Upper lobe of left lung (tissue), 6 donors: ENCODE measurements at places on chromosomes 12 and 14. TPM values are rescaled to one million over a fixed set of nuclear protein-coding genes. Genes with fewer than 3 reads are reported as not detected.
A peak's percentile ranks its signal among the peaks of the same experiment; 100 is the strongest.

Gene FSCB
- total RNA-seq = 0.29 TPM

Gene TSPAN19
- total RNA-seq = 3.2 TPM

Gene PLEKHH1
- 3.0 TPM for total RNA-seq

Gene MFAP5
- 2.3 TPM for total RNA-seq

Gene FAM186B
- total RNA-seq = 0.20 TPM

Gene SSPN
- 38.8 TPM for total RNA-seq

Gene TAS2R31
- 1.6 TPM for total RNA-seq

DNA sequence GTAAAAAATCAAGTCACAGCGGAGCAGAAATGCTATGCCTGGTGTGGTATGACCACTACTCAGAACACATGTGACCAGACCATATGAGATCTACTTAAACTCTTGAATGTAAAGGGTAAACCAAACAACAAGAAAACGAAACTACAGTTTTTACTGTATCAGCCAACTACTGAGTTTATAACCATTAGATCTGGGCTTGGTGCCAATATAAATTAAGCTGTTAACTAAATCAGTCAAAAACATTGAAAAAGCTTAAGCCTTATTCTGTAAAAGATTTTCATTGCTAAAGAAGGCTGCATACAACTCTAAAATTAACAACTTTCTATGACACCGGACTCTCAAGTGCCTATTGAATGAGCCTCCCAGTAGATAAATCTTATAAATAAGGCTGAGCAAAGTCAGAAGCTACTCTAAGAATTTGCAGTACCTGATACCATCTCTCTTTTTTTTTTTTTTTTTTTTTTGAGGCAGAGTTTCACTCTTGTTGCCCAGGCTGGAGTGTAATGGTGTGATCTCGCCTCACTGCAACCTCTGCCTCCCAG is 35.4 kb downstream of the SPTLC2 start:
- no peak for DNase-seq
- no peak overlapping the region for H3K4me3 ChIP-seq
- no peaks in the 10 kb centered on the region for H3K27me3 ChIP-seq
- H3K36me3 ChIP-seq = peaks cover 23% of the 10 kb centered on the region
- H3K27ac ChIP-seq = no peak overlapping the region

GRCh38 chr12:51832354-51833107 is 16.0 kb downstream of the FIGNL2 start:
- peaks cover 10% of the 10 kb centered on the region for H3K4me1 ChIP-seq
- DNase-seq = no peak
- H3K27ac ChIP-seq = no peak overlapping the region
- H3K4me3 ChIP-seq = no peak overlapping the region
- no peaks in the 10 kb centered on the region for H3K36me3 ChIP-seq

GRCh38 chr12:6534695-6534944 is 303 bp downstream of the GAPDH start:
- H3K36me3 ChIP-seq = peaks cover 47% of the 10 kb centered on the region
- no peak for DNase-seq
- peak overlapping the region; percentile 98 for H3K27ac ChIP-seq
- no peaks in the 10 kb centered on the region for H3K27me3 ChIP-seq
- H3K4me3 ChIP-seq = peak overlapping the region; percentile 98

GRCh38 chr14:50559990-50560930 is at the start of gene ATL1:
TSS of gene ATL1 (plus strand) at chr14:50560145. CDS start at chr14:50560266, 121 bp downstream.
- no peaks in the 10 kb centered on the region for H3K4me1 ChIP-seq
- peak; percentile 92 for DNase-seq
- no peaks in the 10 kb centered on the region for H3K27me3 ChIP-seq
- peak within 1 kb of the TSS; percentile 92 for H3K27ac ChIP-seq
- H3K4me3 ChIP-seq = peak within 1 kb of the TSS; percentile 93
- no peaks in the 10 kb centered on the region for H3K36me3 ChIP-seq

DNA sequence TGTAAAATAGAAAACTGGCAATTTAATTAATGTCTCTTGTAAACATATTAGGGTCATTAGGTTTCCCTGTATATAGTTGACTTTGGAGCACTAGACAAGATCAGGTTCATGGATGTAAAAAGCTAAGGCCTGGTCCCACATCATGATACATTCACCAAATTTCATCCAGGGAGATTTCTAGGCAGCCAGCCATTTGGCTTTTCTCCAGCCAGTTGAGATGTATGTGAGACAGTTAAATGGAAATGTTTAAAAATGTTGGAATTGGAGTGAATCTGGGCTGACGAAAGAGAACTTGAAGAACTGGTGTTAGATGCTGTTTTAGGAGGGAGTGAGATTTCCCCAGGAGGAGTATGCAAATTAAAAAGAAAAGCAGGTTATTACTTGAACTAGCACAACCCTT is 41.8 kb upstream of the CLEC14A start:
- H3K36me3 ChIP-seq = no peaks in the 10 kb centered on the region
- H3K27me3 ChIP-seq = no peaks in the 10 kb centered on the region
- H3K4me1 ChIP-seq = no peaks in the 10 kb centered on the region
- no peak for DNase-seq
- no peak overlapping the region for H3K4me3 ChIP-seq
- no peak overlapping the region for H3K27ac ChIP-seq

- no peak overlapping the region for H3K4me3 ChIP-seq
- no peaks in the 10 kb centered on the region for H3K4me1 ChIP-seq
- DNase-seq = no peak
Observed at GRCh38 chr12:82090165-82090564, 268.0 kb downstream of the CCDC59 start.

- H3K27me3 ChIP-seq = no peaks in the 10 kb centered on the region
- peak; percentile 10 for DNase-seq
- no peak overlapping the region for H3K4me3 ChIP-seq
- peaks cover 8% of the 10 kb centered on the region for H3K4me1 ChIP-seq
Observed at GRCh38 chr14:103503296-103503695, 19.3 kb downstream of the CKB start.

DNA sequence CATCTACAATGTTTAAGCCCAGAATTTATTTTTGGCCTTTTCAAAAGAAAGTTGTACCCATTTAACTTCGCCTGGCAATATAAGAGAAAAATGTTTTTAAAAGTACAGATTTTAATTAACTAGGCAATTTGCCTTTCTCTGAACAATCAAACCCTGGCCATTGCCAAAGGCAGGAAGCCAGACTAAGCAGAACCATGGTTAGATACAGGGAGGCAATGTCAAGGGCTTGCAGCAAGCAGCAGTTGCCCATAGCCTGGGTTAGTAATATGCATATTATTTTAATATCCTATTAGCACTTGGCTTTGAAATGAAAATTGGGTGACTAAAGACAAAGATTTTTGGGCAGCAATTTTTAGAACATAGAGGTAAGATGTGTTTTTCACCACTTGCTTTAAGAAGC is 51.1 kb upstream of the FRMD6 start:
- H3K27ac ChIP-seq = no peak overlapping the region
- no peaks in the 10 kb centered on the region for H3K4me1 ChIP-seq
- no peaks in the 10 kb centered on the region for H3K27me3 ChIP-seq
- no peak for DNase-seq
- H3K4me3 ChIP-seq = no peak overlapping the region

DNA sequence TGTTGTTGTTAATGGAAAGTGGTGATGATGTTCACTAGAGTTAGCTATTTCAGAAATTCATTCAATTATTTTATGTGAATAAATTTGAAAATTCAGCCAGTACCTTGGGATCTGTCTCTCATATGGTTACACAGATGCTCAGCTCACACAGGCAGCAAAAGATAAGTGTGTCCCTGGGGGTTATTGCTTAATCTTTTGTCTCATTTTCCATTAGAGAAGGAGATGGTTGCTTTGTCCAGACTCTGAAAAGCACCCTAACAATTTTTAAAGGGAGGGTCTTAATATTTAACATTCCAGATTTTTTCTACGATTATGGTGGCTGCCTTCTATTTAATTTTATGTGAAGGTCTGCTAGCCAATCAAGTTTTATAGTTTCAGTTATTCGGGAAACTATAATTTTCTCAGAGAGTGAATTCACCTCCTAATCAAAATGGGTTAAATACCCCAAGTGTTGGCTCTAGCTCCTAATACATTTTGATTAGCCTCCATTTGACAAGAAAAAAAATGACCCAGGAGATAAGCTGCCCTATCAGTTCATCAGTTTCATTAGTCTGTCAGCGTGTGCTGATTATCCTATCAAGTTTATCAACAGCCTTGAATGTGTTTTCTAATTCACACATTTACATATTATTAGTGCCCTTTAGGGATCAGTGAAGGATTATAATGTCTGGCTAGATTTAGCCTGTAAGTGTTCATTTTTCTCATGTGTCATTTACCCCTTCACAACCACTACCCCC is 282.1 kb downstream of the TMTC2 start:
- no peaks in the 10 kb centered on the region for H3K36me3 ChIP-seq
- H3K4me3 ChIP-seq = no peak overlapping the region
- H3K27ac ChIP-seq = no peak overlapping the region

DNA sequence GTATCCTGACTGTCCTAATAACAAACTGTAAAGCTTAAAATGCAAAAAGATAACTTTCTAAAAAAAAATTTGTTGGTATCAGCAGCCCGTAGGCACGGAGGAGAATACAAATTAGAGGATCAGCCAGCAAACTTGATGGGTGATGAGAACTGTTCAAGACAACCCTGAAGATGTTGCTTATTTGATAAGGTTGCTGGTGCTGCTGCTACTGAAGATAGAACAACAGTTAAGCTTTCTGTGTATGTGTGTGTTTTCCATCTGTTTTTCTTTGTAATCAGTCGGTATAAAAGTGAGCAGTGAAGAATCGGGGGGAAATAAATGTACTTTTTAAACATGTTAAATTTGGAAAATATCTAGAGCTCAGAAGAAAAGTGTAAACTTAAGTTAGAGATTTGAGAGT is 67.4 kb upstream of the POC1B start:
- no peaks in the 10 kb centered on the region for H3K4me1 ChIP-seq
- no peaks in the 10 kb centered on the region for H3K27me3 ChIP-seq
- H3K36me3 ChIP-seq = peaks cover 19% of the 10 kb centered on the region
- no peak overlapping the region for H3K4me3 ChIP-seq

GRCh38 chr14:29749829-29750228 is 177.8 kb downstream of the PRKD1 start:
- H3K4me3 ChIP-seq = no peak overlapping the region
- H3K27ac ChIP-seq = no peak overlapping the region
- H3K4me1 ChIP-seq = no peaks in the 10 kb centered on the region
- no peaks in the 10 kb centered on the region for H3K36me3 ChIP-seq
- H3K27me3 ChIP-seq = no peaks in the 10 kb centered on the region
- DNase-seq = no peak

DNA sequence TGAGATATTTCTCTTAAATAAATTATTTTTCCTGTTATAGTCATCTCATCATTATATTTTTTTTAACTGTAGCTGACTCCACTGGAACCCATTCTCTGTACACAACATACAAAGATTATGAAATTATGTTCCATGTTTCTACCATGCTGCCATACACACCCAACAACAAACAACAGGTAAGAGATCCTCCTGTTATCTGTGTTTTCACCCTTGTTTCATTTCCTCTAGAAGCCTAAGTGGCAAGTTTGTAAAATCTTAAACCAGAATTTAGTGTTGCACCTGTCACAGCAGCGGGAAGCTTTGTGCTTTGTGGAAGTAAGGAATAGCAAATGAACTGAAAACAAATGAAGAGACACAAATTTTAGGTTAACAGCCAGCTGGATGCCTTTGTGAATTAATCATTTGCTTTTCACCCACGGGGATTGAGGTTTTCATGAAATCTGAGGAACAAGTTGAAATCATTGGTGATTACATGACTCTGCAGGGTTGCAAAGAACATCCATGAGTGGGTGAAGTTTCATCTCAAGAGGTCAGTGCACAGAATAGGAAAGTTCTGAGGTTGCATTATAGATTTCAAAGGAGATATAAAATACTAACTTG is 273.9 kb upstream of the RGS6 start:
- no peaks in the 10 kb centered on the region for H3K4me1 ChIP-seq
- no peak for DNase-seq
- no peak overlapping the region for H3K4me3 ChIP-seq
- no peaks in the 10 kb centered on the region for H3K27me3 ChIP-seq
- no peak overlapping the region for H3K27ac ChIP-seq
- H3K36me3 ChIP-seq = peaks cover 17% of the 10 kb centered on the region

GRCh38 chr12:78229591-78230101 is 399.0 kb downstream of the NAV3 start:
- H3K36me3 ChIP-seq = no peaks in the 10 kb centered on the region
- H3K27ac ChIP-seq = no peak overlapping the region
- DNase-seq = no peak
- no peaks in the 10 kb centered on the region for H3K4me1 ChIP-seq

GRCh38 chr12:4431866-4432265 is 13.7 kb downstream of the FGF6 start:
- DNase-seq = no peak
- H3K27ac ChIP-seq = no peak overlapping the region
- H3K36me3 ChIP-seq = no peaks in the 10 kb centered on the region
- H3K27me3 ChIP-seq = no peaks in the 10 kb centered on the region
- no peaks in the 10 kb centered on the region for H3K4me1 ChIP-seq

- H3K27ac ChIP-seq = no peak within 1 kb of the TSS
- DNase-seq = peak; percentile 87
- H3K4me3 ChIP-seq = peak within 1 kb of the TSS; percentile 21
Observed at GRCh38 chr12:49346659-49347310, at the start of gene DNAJC22. TSS of gene DNAJC22 (plus strand) at chr12:49346888. CDS start at chr12:49348873, 1,985 bp downstream.

- H3K27me3 ChIP-seq = no peaks in the 10 kb centered on the region
- no peak for DNase-seq
- no peaks in the 10 kb centered on the region for H3K36me3 ChIP-seq
- no peak overlapping the region for H3K4me3 ChIP-seq
- H3K27ac ChIP-seq = no peak overlapping the region
Observed at GRCh38 chr14:37054869-37055268, 117.5 kb downstream of the SLC25A21 start.

GRCh38 chr12:108799401-108800243 is 57.8 kb downstream of the SSH1 start:
- H3K4me1 ChIP-seq = peaks cover 9% of the 10 kb centered on the region
- H3K27me3 ChIP-seq = no peaks in the 10 kb centered on the region
- DNase-seq = no peak
- H3K27ac ChIP-seq = peak overlapping the region; percentile 23
- H3K4me3 ChIP-seq = no peak overlapping the region

DNA sequence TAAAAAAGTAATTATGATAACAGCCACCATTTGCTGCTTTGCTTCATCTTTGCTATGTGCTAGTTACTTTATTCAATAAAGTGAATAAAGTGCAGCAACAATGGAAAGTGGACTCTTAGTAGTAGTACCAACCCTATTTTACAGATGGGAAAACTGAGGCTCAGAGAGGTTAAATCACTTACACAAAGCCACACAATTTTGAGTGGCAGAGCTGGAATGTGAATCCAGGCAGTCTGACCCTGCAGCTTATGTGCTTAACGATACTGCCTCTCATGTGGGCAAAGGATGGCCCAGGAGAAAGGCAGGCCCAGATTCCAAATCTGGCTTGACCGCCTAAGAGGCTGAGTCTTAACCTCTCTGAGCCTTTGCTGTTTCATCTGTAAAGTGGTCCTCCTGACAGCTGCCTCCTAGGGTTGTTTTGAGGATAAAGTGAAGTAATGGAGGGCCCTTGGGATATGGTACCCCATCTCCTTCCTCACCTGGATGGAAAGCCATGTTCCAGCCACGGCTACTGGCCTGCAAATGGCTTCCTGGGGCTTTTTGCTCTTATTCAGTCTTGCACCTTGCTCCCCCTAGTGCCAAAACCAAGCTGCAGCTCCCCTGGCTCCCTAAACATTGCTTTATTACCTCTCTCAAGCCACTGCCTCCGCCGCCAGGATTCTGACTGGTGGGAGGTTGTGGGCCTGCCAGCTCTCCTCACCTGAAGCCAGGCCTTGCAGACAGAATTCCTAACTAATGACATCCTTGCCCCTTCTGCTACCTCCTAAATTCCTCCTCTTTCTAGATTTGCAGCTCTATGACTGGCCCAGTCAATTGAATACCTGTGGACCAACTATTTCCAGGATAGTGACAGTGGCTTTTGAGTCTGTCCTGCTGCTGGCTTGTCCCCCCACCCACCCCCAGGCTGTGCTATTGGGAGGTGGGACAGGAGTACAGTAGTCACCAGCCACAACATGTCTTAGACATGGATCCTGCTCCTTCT is 283.3 kb upstream of the PWP1 start:
- DNase-seq = no peak
- H3K27ac ChIP-seq = no peak overlapping the region
- H3K36me3 ChIP-seq = no peaks in the 10 kb centered on the region
- H3K27me3 ChIP-seq = no peaks in the 10 kb centered on the region
- H3K4me3 ChIP-seq = no peak overlapping the region
- no peaks in the 10 kb centered on the region for H3K4me1 ChIP-seq
